ENCODE measurements at places on chromosomes 4 and X.

- DNase-seq = peak; percentile 57
These were observed 287.6 kb downstream of the ARHGAP24 start for GRCh38 chr4:85762529-85762871.

GRCh38 chr4:75848891-75849290 lies 53.4 kb downstream of the PPEF2 start:
- DNase-seq = no peak

- no peak for DNase-seq
These were observed 39.2 kb upstream of the MSMO1 start for GRCh38 chr4:165288226-165288625.

GRCh38 chrX:67604979-67605703 lies 61.3 kb downstream of the AR start:
- peak; percentile 47 for DNase-seq

GRCh38 chrX:15274946-15275345 lies 5.1 kb upstream of the ASB9 start:
- no peak for DNase-seq

GRCh38 chr4:23972187-23972586 lies 82.3 kb upstream of the PPARGC1A start:
- DNase-seq = no peak

DNA sequence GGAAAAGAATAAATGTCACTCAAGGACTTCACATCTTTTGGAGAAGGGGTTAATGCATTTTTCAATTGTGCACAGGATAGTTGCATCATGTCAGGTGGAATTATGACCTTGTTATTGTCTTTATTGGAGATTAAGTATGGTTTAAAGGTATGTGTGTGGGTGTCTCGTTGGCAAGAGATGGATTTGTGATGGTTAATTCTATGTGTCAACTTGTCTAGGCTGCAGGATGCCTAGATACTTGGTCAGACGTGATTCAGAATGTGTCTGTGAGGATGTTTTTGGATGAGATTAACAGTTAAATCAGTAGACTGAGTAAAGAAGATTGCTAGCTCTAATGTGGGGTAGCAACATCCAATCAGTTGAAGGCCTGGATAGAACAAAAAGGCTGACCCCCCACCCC lies 42.2 kb upstream of the HSD17B10 start:
- DNase-seq = no peak

DNA sequence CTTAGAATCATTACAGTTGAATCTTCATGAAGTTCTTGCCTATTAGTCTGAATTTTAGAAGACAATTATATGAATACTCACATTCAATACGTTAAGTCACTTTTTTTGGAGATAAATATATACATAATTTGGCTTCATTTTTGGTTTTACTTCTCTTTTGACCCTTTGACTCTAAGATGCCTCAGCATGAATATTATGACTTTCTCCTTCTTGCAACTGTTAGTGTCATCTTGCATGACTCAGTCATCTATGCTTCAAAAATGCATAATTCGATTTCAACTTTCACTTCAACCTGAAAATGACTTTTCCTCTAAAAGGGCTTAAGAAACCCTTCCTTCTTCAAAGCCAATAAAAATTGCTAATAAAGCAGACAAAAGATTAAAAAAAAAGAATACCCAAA lies 1427.5 kb downstream of the ADGRL3 start:
- DNase-seq = no peak

DNA sequence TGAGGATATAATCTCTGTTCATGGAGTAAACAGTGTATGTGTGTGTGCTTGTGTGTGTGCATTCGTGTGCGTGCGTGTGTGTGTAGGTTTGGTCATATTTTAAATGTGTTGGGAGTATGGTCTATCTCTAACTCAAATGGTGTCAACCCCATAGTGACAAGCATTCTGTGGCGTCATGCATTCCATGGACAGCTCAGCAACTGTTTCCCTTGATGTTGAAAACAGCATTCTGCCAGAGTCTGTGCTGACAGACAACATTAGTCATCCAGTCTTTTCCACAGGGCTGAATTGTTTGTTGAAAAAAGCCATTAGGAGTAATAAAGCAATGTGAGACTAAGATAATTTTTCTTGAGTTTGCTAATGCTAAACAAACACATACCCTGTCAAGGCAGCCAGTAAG lies 706.6 kb downstream of the PCDH19 start:
- no peak for DNase-seq

DNA sequence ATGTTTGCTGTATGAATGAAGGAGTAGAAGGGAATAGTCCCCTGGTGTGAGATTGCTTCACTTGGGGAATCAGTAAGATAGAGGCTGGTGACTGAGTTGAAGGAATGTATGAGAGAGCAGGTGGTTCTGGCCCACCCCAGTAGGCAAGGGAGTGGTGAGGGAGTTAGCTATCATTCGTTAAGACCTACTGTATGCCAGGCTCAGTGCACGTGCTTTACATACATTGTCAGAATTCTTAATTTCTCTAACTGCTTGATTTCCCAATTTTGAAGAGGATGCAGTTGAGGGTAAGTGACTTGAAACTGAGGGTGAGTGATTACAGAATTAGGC lies 700 bp downstream of the VMA21 start:
- no peak for DNase-seq

GRCh38 chrX:135649561-135649960 lies 63.9 kb upstream of the CT45A1 start:
- no peak for DNase-seq

GRCh38 chrX:81195712-81196111 lies 6.0 kb downstream of the HMGN5 start:
- no peak for DNase-seq

DNA sequence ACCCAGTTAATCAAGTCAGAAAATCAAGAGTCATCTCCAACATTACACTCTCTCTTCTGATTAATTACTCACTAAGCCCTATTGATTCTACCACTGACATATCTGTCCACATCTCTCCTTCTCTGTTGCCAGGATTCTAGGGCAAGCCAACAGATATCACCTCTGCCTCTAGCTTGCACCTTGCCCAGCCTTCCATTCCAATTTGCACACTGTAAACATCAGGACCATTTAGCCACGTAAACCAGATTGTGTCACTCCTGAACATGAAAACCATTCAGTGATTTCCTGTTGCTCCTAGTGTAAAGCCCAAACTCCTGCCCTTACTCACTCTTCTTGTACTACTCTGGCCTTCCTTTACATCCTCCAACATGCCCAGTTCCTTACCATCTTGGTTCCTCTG lies 68.0 kb upstream of the PLS3 start:
- DNase-seq = no peak

- no peak for DNase-seq
These were observed 17.1 kb downstream of the OGT start for GRCh38 chrX:71549986-71550385.

GRCh38 chr4:107155366-107155765 lies 119.3 kb upstream of the DKK2 start:
- DNase-seq = no peak

- DNase-seq = no peak
These were observed 139.9 kb upstream of the ATP6AP2 start for GRCh38 chrX:40440866-40441265.

DNA sequence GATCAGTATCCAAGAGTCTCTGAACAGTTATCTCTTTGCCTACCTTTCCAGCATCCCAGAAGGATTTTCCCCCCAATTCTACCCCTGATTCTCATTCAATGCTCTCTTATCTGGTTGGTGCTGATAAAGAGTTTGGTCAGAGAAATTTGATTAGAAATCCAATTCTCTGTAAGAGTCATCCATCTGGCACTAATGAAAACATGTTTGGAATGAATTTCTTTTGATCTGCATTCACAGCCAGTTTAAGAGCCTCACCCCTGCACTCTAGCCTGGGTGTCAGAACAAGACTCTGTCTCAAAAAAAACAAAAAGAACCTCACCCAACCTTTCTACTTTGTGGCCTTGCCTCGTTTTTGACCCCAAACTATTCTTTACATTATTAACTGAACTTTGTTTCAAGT lies 122.1 kb downstream of the MANBA start:
- DNase-seq = no peak

- no peak for DNase-seq
These were observed 66.9 kb upstream of the DAPP1 start for GRCh38 chr4:99749445-99750391.

GRCh38 chr4:147799986-147800555 lies 68.2 kb downstream of the ARHGAP10 start:
- no peak for DNase-seq

DNA sequence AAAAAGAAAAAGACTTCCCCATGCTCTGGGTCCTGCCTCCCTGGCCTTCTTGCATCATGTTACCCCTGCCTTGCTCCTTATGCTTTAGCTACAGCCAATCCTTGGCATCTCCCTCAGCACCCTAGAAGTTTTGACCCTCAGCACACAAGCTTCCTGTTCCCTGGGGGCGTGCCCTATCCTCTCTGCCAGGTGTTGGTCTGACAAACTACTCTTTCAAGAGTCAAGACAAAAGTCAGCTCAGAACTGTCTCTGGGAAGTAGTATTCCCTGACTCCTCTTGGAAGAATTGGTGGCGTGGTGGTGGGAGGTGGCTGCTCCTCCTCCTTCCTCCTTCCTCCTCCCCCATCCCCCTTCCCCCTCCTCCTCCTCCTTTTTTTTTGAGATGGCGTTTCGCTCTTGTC lies 41.0 kb downstream of the PRPS1 start:
- no peak for DNase-seq

GRCh38 chr4:12123707-12124106 lies 695.0 kb upstream of the HS3ST1 start:
- DNase-seq = no peak

- no peak for DNase-seq
These were observed 786.1 kb upstream of the AADAT start for GRCh38 chr4:170875868-170876267.

GRCh38 chr4:164345756-164346155 lies 408.2 kb upstream of the SMIM31 start:
- DNase-seq = no peak

DNA sequence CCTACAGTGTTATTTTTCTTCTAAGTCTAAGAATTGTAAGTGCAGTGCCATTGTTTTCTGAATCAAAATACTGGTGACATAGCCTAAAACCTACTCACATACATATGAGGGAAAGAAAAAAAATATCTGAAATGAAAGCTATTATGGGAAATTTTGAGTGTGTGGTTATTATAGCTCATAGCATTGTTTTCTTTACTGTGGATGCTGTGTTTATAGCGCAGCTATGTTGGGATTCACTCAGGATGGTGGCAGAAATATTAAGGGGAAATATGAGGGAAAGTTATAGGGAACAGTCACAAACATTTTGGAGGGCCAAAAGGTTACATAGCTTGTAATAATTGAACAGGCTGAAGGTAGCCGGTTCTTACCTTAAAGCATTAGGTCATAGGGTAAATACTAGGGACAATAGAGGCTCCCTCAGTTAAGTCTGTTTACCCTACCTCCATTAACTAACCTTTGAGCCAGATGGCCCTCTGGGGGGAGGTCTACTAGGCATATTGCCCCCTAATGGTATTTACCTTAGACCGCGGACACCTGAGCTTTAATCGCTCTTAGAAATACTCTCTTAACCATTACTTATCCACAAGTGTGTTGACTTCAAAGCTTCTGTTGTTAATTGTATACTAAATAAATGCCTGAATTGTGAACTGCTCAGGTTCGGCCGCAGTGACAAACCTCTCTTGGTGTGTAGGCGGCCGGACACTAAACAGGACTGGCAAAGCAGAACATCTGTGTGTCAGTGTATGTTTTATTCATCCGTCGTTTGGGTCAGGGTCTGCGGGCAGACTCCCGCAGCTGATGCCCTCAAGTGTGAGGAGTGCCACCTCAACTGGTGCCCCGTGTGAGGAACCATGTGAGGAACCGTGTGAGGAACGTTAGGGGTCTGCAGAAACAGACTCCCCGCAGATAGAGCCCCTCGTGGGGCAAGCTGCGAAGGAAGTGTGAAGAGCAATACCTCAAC lies 21.3 kb upstream of the SULT1B1 start:
- DNase-seq = no peak

GRCh38 chrX:65874110-65874509 lies 165.8 kb downstream of the VSIG4 start:
- DNase-seq = no peak

DNA sequence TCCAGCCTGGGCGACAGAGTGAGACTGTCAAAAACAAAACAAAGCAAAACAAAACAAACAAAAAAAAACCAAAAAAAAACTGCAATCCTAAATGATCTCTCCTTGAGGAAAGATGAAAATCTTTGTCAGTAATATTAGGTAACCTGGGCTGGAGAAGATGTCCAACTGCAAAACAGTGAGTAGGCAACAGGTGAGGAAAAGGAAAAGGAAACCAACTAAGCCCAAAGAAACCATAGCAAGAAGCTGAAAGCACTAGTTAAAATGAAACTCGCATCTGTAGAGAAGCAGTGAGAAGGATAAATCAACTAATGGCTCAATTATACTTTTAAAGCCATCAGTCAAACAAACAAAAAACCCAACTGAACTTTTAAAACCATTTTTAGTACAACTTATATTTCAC lies 54.2 kb downstream of the ENOX2 start:
- DNase-seq = no peak

GRCh38 chr4:76017056-76017686 lies 6.1 kb downstream of the CXCL10 start:
- no peak for DNase-seq

DNA sequence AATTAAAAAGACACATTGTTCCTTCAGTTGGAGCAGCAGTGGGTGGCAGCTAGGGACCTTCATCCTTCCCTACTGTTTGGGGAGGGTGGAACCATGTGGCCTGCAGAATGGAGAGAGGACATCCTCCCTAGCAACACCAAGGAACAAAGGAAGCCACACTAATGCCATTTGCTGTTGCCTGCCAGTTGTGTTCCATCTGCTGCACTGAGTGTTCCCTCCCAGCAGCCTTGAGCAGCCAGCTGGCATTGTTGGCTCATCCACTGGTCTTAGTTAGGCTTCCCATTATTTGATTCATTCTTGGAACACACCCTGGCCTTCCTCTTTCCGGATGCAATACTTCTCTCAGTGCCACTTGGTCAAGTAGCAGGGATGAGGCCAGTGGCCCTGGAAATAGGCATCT lies 25.0 kb upstream of the HMGB3 start:
- no peak for DNase-seq

DNA sequence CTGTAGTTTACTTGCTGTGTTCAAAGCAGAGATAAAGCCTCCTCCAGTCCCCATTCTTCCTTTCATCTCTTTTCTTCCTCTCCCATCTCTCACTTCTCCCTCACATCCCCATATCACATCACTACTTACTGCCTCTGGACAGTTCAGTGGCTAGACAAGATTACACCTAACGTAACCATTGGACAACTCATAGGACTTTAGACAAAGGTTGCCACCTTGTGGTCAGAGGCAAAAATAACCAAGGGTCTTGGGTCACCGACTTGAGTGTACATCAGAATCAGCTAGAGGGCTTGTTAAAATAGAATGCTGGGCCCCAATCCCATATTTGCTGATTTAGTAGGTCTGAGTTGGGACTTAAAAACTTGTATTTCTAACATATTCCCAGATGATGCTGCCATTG lies 109.3 kb upstream of the DGKK start:
- DNase-seq = peak; percentile 8

DNA sequence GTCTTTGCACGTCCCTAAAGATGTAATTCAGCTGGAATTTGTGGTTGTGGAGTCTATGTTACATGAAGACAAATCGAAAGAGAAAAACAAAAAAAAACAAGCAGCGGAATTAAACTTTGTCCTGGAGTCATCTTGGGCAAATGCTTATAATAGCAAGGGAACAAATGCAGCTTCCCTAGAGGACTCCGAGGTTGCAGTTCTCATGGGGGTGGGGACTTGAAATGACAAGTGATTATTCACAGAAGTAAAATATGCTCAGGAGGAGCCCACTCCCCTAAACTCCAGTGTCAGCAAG lies 362.4 kb downstream of the ARHGAP24 start:
- no peak for DNase-seq

GRCh38 chrX:40340116-40340515 lies 240.7 kb upstream of the ATP6AP2 start:
- DNase-seq = no peak

All from AG09319 (cell line).